Large intestine (tissue), 12 donors: ENCODE measurements at places on chromosomes 11 and 22.

DNA sequence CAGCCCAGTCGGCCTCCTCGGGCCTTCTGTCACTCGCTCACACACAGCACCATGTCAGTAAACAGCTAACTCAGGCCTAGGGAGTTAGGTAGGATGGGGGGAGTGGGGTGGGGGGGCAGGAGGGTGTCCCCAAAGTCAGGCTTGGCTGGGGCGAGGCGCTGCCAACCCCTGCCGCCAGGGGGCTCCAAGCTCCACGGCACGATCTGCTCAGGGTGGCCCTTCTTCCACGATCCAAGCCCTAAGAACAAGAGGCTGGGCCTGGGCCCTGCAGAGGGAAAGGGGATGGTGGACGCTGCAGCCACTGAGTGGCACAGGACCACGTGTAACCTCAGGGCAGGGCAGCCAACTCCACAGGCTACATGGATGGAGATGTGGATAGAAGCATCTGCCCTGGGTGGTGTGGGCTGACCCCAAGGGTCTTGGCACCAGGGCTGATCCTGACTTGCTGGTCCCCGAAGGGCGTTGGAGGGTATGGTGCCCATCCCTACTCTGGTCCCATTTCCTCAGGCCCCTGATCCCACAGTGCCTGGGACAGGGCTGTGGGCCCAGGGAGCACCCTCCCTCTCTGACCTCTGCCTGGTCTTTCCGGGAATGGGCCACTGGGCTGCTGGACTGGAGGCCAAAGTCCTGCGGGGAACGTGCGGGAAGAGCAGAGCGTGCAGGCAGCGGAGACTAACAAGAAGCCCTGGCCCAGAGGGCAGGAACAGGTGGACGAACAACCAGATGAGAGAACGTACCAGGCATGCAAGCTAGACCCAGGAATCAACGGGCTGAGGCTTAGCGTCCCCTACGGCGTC is 29.1 kb upstream of the TXNRD2 start:
- peak; percentile 77 for DNase-seq

GRCh38 chr22:40451210-40451609 is 80.8 kb downstream of the SGSM3 start:
- DNase-seq = no peak

DNA sequence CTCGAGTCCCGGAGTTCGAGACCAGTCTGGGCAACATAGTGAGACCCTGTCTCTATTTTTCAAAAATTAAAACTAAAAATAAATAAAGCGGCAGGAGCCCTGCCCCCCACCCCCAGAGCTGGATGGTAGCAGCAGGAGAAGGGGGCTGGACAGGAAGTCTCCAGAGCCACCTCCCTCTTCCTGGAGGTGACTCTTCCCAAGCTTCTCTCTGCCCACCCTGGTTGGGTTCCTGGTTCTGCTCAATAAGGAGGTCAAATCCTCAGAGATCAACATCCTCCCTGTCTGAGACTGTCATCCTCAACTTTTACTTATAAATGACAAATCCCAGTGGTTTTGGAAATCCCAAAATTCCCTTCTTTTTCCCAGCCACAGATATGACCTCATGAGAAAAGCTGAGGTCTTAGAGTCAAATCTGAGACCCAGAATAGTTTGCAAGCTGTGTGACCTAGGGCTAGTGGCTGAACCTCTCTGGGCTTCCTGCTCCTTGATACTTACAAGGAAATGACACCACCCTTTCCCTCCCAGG is 987 bp downstream of the C1QTNF6 start:
- DNase-seq = no peak

GRCh38 chr22:39148026-39148726 is 4.3 kb downstream of the CBX7 start:
- DNase-seq = no peak

DNA sequence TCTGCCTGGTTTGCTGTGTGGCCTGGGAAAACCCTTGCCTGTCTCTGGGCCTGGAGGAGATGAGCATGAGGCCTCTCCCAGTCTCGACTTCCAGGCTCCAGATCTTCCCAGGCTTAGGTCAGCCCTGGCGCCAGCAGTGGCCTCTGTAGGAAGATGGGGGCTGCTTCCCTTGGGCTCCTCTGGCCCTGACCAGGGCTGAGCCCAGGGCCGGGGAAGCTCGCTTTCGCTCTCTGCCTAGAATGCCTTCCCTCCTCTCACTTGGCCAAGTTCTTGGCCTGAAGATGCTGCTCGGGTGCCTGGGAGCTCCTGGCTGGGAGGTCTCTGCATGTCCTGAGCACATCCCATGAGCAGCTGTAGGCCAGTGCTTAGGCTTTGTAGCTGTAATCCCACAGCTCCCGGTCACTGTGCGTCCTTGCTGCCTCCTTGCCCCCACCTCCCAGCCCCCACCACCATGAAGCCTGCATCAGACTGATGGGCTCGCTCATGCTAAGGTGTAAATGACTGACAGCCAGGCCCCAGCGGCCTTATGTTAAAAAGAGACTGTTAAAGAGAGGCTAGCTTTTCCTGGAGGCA is 25.5 kb downstream of the SHISAL1 start:
- DNase-seq = no peak

- DNase-seq = peak; percentile 89
These were observed 47.3 kb downstream of the TENM4 start for GRCh38 chr11:79393362-79394043.

- DNase-seq = no peak
These were observed 16.0 kb upstream of the ADORA2A start for GRCh38 chr22:24411256-24412004.

- no peak for DNase-seq
These were observed 29.1 kb upstream of the CCND1 start for GRCh38 chr11:69611548-69612526.

DNA sequence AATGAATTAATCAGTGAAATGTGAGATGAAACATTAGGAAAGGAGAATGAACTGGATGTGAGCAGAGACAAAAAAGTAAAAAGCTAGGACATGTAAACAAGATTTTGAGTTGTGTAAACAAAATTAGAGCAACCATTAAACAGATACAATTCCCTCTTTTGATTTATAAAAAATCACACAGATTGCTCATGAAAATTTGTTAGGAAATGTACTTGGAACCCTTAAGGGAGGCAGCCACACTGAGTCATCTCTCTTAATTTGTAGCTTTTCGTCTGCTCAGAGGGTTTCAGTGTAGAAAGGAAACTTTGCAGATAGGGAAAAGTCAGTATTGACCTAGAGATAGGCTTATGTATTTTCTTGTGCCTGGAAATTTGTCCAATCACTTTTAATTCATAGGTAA is 49.6 kb upstream of the ME3 start:
- DNase-seq = no peak

DNA sequence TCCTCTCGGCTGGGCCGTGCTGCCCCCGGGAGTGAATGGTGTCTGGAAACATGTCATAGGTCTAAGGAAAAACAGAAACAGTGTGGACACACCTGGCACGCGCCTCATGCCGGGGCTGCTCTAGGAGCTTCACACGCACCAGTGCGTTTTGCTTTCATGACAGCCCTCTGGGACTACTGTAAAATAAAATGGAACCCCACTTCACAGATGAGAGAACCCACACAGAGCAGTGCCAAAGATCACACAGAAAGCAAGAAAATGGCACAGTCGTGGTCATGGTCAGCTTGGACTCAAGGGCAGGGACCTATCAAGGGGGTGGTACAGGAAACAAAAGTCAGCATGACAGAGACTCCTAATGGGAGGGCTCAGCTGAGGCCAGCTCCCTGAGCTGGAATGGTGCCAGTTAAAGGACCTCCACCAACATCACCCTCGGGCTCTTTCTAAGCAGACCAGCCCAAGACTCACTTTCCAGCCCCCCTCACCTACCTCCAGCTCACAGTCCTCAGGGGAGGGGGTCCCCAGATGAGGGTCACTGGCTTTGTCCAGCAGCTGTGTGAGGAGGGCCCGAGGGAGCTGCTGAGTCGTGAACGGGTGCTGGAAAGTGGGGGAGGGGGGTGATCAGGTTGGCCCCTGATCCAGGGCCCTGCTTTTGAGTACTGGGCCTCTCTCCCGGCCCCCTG is 3.3 kb downstream of the MAP4K2 start:
- no peak for DNase-seq

DNA sequence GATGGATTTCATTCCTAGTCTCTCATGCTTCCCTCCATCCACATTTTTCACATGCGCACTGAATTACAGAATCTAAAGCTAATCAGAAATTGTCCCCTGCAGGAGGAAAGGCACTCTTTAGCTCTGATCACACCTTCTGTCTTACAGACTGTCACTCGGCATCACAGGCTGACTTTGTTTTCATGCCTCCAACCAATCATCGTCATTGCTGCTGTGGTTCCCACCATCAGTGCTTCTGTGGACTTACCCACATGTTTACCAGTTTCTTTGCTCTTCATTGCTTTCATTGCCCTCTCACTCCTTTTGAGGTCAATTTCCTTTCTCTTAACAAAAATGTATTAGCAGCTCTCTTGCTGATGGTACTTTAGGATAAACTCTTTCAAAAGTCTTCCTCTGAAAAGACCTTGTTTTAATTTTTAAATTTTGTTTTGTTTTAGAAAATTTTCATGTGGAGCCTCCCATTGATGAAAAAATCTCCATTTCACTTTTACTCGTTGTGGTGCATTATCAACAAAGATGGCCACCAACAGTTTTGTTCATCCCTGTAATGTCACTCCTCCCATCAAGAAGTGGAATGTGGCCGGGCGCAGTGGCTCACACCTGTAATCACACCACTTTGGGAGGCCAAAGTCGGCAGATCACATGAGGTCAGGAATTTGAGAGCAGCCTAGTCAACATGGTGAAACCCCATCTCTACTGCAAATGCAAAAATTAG is 20.2 kb upstream of the TREH start:
- no peak for DNase-seq

GRCh38 chr22:44289414-44290171 is 23.2 kb downstream of the SHISAL1 start:
- peak; percentile 20 for DNase-seq

DNA sequence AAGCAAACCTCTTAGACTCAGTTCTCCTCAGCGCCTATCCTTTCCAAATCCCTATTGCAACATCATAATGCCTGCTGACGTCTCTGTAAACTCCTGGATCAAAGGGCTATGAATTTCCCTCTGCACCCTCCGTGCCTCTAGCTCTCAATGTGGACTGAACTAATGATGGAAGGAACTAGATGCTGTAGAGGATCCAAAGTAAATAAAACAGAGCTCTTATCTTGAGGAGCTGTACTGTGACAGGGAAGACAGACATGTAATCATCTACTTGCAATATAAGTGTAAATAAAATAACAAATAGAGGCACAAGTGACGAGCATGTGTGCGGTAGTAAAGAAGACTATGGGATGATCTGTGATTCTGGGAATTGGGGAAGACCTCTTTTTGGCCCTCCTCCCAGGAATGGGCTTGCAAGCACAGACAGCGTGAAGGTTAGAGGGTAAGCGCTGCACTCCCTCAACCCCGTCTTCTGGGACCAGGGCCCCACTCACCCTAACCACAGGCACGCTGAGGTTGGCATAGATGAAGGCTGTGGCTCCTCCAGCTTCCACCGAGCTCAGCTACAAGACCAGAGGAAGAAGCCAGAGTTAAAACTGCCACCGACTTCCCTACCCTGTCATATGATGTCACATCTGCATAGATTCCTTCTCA is 42.2 kb downstream of the P4HA3 start:
- no peak for DNase-seq

- no peak for DNase-seq
These were observed 26.1 kb upstream of the ETS1 start for GRCh38 chr11:128613300-128613995.

DNA sequence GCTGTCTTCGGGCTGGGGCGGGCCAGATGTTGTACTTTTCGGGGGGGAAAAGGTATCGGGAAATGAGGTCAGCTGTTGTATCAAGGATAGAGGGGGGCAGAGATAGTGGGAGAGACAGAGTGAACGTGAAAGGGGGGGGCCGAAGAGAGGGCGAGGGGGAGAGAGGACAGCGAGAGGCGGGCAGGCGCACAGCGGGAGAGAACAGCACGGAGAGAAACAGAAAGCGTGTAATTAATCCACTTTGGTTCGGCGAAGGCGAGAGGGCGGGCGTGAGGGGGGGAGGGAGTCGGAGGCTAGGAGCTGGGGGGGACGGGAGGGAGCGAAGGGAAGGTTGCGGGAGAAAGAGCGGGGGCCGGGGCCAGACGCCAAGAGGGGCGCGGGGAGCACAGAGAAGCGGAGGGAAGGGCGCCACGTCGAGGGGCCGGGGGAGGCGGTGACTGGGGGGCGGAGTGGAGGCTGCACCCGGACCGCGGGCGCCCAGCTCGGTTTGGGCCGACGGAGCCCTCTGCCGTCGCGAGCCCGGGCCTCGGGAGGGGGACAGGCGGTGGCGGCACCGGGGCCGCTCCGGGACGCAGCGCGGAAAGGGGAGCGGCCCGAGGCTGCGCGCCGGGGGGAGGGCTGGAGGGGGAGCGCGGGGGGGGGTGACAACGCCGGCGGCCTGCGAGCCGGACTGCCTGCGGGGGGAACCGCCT is 612 bp downstream of the IGF2 start:
- no peak for DNase-seq

GRCh38 chr11:2878782-2879181 is 6.8 kb downstream of the CDKN1C start:
- no peak for DNase-seq

DNA sequence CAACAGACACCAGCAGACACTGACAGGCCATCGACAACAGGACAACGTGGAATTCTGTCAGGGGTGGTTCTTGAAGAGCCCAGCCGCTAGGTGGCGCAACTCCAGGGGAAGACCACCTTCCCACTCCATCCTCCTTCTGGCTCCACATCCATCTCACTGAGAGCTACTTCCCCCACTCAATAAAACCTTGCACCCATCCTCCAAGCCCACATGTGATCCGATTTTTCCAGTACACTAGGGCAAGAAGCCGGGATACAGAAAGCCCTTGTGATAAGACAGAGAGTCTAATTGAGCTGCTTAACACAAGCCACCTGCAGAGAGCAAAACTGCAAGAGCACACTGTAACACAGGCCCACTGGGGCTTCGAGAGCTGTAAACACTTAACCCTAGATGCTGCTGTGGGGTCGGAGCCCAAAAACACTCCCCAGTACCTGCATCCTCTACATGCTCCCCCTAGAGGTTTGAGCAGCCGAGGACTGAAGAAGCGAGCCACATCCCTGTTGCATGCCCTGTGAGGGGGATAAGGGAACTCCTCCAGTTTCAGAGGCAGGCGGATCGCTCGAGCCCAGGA is 11.5 kb upstream of the RAB39A start:
- DNase-seq = no peak

GRCh38 chr11:29685361-29685760 is 331.5 kb downstream of the KCNA4 start:
- no peak for DNase-seq

GRCh38 chr11:35792148-35792845 is 129.7 kb downstream of the TRIM44 start:
- no peak for DNase-seq

DNA sequence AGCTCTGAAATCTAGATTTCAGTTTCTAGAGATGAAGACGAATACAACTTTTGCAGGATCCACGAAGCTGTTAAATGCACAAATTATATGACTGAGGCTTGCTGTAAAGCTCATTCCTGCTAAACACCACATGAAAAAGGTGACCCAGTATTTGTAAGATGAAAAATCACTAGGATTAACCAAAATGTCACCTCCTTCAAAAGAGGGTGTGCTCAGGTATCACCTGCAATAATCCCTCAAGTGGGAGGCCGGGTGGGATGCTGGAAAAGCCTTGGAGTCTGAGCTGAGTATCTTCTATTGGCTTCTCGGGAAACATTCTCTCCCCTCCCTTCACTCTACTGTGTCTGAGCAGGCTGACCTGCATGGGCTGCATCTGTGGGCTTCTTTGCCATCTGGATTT is 195.8 kb downstream of the NELL1 start:
- no peak for DNase-seq
